Muscle of back (tissue), 13 donors: ENCODE measurements at places on chromosomes 5 and 9.

DNA sequence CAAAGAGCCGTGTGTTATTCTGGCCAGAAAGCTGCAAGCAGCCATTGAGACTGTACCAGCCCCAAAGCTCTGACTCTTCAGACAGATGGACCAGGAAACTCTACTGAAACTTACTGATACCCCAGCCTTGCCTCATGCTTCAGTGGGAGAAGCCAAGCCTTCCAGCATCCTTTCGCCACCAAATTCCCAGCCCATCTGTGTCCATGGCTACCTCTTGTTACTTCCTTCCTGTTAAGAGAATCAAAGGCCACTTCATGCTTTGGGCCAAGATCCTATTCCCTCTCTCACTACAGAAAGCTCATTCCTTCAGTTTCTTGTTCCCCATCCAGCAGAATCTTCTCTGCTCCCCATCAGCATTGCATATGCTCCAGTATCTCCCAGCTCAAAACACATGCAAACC, 46.9 kb upstream of the FREM1 start:
- DNase-seq: peak; percentile 93

DNA sequence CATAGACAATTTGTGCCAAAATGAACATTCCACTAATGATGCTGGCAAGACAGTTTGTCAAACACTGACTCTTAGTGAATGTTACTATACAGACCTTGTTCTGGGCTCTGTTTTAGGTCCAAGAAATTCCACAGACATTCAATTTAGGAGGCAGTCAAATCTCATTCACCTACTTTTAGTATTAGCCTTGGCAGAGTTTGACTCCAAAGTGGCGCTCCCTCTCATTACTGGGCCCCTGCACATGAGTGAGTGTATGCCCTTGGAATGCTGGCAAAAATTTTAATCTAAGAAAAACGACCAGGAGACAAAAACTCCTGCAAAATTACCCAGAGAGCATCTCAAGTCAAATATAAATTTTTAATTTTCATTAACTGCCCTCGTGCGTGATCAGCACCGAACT, 94.9 kb upstream of the SLC27A6 start:
- peak; percentile 11 for DNase-seq

DNA sequence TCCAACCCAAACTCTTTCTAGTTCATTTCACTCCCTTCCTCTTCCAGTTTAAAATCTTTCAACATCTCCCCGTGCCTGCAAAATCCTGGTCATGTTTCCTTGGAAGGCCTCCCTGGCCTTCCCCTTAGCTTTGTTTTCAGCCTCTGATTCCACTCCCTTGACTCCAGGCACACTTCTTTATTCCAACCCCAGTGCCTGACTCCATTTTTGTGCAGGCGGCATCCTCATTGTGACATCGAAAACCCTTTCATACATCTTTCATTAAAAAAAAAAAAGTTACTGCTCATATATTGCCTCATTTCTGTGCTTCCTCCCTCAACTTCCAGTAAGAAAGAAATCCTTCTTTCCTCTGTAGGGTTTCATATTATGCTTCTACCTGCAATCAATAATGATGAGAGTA, 7.1 kb upstream of the TNFSF8 start:
- DNase-seq: no peak

- no peak for DNase-seq
Measured at GRCh38 chr5:88854769-88855168, 28.2 kb downstream of the MEF2C start.

- no peak for DNase-seq
Measured at GRCh38 chr5:179733772-179734126, 1.1 kb downstream of the MAML1 start.

GRCh38 chr9:84002344-84002743, 21.7 kb downstream of the RMI1 start:
- no peak for DNase-seq

DNA sequence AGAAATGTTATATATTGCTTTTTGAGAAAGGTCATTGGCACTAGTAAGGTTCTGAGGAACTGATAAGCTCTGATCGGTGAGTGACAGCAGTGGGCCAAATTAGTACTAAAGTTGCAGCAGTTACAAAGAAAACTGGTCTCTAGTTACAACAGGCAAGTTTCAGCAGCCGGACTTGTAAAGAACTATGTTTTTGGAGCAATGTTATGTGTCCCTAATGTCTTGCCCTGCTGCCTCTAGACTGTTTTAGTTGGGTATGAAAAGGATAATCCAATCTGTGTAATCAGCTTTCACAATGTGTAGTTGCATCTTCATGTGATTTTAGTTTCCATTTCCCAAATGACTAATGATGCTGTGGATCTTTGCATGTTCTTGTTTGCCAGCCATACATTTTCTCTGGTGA, 113.5 kb downstream of the CAMK4 start:
- no peak for DNase-seq

DNA sequence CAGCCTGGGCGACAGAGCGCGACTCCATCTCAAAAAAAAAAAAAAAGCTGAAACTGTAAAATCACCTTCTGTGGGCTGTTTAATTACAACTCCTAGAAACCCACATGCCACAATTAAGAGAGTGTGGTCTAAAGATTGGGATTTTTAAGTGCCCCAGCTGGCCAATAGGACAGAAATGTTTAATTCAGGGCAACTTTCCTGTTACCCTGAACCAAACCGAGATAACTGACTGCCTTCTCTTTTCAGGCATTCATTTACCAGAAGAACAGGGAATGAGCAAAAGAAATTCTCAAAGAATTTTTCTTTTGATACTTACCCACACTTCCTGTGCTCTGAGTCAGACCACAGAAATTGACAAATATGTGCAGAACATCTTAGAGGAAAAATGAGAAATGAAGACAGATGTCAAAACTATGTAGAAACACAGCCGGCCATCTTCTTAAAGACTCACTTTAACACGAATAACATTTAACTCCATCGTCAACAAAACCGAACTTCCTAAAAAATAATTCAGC, 221.3 kb upstream of the DAPK1 start:
- peak; percentile 86 for DNase-seq

DNA sequence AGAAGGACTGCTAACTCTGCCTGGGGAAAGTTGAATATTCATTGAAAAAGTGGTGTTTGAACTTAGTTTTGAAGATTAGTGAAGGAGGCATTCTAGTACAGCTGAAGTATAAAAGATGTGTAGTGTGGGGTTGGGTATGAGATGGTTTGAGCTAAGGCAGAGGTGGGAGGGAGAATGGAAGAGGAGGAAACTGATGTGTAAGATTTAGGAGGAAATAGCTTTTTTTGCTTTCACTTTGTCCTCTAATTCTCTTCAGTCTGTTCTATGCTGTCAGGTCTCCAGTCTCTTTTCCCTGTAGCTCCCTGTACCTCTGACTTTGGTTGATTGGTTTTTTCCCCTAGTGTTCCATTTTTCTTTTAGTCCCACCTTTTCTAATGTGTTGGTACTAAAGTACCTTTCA, 9.0 kb downstream of the CREBRF start:
- no peak for DNase-seq

GRCh38 chr5:102815084-102815483, 60.0 kb downstream of the PAM start:
- no peak for DNase-seq

DNA sequence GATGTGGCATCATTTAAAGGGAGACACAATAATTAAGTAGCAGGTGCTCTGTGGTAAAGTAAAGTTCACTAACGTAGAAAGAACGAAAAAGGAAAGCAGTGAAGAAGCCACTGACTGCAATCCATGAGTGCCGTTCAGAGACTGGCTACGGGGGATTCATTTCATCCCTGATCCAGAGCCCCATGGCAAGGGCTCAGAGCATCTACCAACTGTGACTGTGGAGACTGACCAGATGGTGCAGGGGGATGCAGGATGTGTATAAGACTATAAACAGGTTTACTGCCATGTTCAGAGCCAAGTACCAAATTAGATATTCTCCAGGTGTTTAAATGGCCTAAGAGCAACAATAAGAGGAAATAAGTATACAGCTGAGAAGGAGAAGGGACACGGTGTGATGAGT, 47.7 kb downstream of the MARCHF11 start:
- DNase-seq: no peak

DNA sequence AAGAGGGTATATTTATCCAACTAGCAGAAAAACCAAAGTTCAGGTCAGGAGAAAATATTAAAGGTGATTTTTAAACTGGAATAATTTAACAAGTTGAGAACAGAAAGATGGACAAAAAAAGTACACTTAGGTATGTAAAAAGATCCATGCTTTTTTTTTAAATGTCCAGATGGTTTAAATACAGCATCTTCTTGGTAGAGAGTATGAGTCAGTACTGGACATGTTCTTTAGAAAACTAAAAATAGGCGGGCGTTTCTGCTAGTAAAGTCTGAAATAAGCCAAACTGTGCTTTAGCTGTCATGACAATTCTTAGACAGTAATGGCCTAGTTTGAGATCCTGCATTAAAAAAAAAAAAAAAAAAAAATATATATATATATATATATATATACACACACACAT, 255.9 kb upstream of the ST8SIA4 start:
- no peak for DNase-seq

GRCh38 chr9:1528456-1528855, 478.3 kb downstream of the DMRT2 start:
- no peak for DNase-seq

DNA sequence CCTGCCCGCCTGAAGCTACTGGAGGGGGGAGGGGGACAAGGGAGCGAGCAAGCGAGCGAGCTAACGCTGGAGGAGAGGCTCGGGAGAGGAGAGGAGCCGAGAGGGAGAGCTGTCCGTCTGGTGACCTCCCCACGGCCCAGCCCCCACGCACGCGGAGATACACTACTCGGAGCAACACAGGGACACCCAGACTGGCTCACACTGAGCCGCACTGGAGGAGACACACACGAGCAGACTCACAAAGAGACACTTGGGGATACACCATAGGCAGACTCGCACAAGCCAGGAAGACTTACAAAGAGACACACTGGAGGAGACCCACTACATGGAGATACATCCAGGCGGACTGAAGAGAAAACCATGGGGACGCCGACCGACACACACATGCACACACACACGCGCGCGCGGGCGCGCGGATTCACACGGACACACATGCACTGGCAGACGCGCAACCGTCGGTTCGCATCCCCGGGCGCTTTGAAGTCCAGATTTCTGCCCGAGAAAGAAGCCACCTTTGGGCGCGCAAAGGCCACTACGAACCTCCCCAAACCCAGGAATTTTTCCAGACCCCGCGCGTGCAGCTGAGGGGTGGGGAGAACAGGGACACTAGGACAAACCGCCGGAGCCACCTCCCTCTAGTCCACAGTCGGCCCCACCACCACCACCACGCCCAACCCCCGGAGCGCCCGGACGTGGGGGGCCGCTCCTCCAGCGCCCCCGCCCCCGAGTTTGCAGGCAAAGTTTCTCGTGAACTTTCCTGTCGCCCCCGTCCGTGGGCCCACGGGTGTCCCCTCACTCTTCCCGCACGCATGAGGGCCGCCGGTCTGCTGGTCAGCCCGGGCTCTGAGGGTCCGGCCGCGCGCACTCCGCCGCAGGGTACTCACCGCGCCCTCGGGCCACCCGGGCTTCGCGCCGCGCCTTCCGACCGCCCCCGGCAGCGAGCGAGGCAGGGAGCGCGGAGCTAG, 571 bp downstream of the CNTFR start:
- no peak for DNase-seq

- DNase-seq: no peak
Measured at GRCh38 chr5:13412040-13412595, 532.4 kb downstream of the DNAH5 start.

DNA sequence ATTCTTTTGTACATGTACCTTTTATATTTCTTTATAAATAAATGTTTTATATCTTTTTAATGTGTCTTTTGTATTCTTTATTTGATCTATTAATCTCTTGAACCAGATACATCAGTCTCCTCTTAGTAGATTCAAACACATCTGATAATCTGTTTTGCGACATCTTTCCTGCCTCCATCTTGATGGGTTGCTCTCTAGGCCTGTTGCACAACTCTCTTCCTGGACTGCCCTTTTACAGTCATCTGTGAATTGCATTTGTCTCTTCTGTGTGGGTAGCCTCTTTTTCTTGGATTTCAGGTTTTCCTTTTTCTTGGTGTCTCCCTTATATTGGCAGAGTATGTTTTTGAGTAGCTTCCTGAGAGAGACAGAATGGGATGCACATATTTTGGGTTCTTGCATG, 6.2 kb downstream of the ZFYVE16 start:
- DNase-seq: no peak

DNA sequence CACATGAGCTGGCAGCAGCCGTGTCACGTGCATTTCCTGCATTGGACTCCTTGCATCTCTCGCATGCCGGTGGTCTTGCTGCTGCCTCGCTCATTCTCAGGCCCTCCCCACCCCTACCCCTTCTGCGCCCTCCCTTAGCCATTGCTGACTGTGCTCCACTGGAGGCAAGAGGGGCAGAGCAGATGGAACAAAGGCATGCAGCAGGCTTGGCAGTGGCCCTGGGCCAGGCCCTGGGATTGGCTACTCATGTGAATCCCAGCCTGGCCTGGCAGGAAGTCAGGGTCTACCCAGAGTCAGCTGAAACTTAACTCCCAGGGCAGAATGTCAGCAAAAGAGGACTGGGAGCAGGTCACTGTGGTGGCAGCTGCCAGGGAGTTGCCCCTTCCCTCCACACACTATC, 62.3 kb downstream of the TSTD2 start:
- DNase-seq: peak; percentile 63

DNA sequence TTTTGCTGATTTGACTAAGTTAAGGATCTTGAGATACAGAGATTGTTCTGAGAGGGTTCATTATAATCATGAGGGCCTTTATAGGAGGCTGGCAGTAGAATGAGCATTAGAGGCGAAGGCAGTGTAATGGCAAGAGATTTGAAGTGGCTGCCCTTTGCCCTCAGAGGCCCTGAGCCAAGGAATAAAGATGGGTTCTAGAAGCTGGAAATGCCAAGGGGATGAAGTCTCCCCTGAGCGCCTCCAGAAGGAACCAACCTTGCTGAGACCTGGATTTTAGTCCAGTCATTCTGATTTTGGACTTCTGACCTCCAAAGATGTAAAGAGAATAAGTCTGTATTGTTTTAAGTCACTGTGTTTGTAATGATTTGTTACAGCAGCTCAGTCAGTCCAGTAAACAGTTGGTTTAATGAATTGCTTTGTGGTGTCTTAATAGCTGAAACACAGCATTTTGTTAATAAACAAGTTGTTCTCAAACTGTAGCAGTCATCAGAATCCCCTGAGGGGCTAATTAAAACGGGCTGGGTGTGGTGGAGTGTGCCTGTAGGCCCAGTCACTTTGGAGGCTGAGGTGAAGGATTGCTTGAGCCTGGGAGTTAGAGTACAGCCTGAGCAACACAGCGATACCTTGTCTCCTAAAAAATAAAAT, 23.2 kb downstream of the GLRX start:
- no peak for DNase-seq

DNA sequence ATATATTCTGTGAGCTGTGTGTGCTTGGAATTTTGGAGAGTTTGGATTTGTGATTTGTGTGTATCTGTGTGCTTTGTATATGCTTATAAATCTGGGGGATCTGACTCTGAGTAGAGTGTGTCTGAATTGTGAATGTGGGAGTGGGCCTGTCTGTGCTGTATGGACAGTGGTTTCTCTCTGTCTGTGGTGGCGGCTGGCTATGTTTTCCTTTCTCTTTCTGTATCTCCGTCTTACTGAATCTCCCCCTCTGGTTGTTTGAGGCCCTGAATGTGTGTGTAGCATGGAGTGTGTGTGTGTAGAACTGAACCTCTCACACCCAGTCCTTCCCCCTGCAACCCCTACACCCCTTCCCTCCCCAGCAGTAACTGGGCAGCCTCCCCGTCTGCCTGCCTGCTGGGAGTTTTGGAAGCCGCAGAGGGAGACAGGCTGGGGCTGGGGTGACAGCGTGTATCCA, 4.7 kb downstream of the CXXC5 start:
- no peak for DNase-seq

- no peak for DNase-seq
Measured at GRCh38 chr5:15267966-15268365, 232.0 kb upstream of the FBXL7 start.
